C1 segment of cervical spinal cord (tissue), 14 donors: ENCODE measurements at places on chromosomes 4 and X.

DNA sequence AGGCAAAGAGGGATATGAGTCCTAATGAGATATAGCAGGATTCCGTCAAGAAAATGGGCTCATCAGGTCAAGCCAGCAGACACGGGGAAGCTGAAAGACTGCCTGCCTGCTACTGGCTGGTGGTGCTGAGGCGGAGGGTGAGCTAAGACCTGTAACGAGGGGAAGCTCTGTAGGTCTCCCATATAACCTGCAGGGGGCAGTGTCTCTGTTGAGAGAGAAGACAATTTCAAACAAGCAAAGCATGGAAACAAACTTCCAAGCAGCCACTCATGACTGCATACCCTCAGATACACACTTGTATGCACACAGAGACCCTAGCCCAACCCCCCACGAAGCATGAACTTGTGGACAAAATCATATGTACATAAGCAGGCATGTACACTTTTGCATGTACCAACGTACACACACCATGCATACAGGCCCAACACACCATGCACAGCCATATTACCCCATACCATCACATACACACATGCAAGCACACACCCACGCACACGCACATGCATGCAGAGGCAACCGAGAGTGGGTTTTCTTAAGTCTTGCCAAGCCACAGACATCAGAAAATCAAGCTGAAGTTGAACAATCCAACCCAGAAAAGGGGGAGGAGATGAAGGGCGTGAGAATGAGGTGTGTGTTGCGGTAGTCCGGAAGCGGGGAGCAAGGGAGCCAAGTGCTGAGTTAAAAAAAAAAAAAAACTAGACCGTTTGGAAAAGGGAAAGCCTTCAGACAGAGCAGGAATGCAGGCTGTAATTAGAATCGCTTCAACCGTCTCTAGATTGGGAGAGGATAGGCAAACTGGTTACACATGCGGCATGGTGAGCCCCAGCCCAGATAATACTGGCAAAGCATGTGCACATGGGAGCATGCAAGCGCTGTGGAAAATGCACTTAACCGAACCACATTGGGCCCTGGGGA lies 71.0 kb downstream of the PJA1 start:
- no peak for DNase-seq

DNA sequence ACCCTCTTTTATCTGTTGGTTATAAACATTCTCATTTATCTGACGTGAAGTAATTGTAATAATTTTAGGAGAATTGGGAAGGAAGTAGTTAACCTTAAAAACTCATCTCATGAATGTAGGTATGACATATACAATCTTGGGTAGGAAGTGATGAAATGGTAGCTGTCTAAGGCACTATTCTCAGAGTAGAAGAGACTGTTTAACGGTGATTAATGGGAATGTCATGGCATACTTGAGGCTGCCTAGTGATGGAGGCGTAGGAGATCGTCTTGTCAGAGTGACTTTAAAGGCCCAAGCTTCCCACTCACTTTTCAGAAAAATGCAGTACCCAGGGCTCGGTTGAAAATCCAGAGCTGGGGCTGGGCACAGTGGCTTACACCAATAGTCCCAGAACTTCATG lies 19.4 kb upstream of the AGA start:
- no peak for DNase-seq

DNA sequence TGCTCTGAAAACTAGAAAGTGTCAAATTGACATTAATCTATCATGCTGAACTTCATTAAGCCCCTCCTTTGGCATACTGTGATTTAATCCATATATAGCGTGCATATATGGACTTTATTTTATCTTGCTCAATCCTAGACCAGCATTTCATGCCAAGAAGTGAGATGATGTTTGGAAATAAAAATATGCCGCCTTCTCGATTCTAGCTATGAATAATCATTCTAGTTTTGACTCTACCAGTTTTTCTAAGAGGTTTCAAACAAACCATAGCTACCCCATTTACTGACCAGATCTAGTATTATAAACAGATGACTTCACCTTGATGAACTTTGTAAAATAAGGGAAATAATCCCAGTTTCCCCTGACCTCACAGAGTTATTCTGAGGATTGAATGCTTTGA lies 95.0 kb downstream of the ARX start:
- no peak for DNase-seq

GRCh38 chrX:30781711-30782444 lies 107.2 kb downstream of the TAB3 start:
- DNase-seq, result no peak

GRCh38 chr4:11543706-11544105 lies 115.0 kb upstream of the HS3ST1 start:
- DNase-seq, result no peak

DNA sequence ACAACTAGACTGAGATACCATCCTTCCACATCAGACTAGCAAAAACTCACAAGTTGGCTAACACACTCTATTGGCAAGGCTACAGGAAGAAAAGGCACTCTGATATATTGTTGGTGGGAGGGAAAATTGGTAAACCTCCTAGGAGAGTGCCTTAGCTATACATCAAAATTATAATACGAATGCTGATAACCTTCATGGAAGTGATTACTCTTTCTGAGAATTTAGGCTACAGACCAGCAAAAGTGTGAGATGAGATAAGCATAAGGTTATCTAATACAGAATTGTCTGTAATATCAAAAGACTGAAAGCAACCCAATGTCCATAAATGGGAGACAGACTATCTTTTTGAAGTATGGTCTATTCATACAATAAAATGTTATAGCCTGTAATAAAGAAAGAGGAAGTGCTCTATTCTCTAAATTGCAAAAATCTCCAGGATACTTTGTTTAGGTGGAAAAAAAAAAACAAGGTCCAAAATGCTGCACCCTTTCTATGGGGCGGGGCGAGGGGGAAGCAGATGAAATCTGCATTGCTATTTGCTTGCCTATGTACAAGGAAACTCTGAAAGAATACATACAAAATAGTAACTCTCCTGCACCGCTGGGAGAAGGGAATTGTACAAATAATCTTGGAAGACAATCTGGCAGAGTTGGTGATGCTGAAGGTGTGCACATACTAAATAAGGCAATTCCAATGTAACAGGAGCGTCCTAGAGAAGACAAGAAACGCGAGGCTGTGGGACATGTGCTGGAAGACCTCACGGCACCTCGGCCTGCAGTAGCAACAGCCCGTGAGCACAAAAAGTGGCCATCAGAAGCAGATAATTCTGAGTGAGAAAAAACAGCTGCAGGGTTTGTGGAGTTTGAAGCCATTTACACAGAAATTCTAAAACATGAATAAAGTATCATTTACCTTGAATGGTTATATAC lies 109.7 kb downstream of the AFAP1 start:
- DNase-seq, result no peak

DNA sequence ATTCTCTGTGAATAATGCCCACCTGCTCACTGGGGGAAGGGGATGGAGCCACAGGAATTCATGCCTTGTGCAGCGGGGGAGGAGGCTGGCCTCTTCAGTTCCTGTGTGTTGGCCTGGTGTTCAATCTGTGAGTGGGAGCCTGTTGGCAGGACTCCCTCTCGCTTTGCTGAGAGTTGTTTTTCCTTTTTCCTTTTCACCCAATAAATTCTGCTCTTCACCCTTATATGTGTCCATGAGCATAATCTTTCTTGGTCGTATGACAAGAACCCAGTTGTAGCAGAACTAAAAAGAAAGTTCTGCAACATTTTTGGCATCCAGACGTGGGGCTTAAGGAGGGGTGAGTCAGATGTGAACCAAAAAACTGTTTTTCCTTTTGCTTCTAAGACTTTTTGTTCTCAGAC lies 235.2 kb upstream of the HDX start:
- DNase-seq, result no peak

DNA sequence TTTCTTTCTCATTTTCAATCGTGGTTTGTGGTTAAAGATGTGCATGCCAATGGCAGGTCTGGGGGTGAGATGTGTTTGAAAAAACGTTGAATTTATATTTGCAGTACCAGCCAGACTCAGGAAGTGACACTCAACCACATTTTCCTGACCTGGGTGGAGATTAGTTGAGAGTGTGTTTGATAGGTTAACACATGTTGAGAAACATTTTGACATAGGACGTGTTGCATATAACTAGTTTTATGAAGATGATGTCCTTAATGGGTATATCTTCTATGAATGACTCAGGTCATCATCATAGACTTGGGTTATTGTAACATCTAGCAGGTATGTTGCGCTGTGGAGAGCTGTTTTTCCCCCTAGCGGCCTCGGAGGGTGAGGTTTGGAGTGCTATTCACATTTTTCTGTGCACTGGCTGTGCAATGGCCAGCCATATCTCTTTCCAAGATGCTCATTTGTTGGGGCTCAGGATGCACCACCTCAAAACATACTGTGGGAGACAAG lies 21.7 kb upstream of the CD38 start:
- no peak for DNase-seq

- DNase-seq, result no peak
Observed at GRCh38 chrX:133454491-133454914, 39.2 kb upstream of the GPC4 start.
